HCT116 (cell line): ENCODE measurements at places on chromosomes 7 and 10. TPM values are rescaled to one million over a fixed set of nuclear protein-coding genes. Genes with fewer than 3 reads are reported as not detected.

SPDYE8 gene
- not detected for total RNA-seq

DNA sequence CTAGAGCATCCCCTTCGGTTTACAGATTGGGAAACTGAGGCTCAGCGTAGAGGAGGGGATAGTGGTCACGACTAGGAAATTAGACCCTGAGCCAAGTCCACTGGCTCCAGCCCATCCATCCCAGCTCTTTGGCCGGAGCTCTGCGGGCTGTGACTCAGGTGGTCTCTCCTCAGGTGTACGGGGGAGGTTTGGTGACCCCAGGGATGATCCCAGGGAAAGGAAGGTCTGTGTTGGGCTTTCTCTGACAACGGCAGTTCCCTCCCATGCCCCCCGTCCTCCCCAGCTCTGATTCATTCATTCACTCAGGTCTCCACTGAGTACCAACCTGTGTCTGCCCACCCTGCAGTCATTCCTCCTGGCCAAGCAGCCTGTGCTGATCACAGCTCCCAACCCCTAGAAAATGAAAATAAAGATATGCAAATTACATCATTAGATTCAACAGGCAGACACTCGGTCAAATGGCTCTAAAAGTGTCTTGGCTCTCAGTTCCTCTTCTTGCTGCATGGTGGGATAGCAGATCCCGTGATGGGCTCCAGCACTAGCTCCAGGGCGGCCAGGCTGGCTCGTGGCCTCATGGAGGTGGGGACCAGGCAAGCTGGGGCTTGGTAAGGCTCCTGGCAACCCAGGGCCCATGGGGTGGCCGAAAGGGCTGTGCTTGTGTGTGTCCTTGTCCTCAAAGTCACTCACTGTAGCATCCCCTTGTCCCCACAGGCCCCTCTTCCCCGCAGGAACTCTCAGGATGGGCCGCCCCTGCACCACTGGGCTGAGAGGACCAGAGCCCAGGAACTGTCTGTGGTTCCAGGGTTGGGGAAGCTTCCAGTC is 37.8 kb downstream of the CLRN3 start:
- 0 out of 2 replicates have a peak, but pooled peaks cover 2% of the 10 kb centered on the region for H3K27me3 ChIP-seq
- no peaks in the 10 kb centered on the region for H3K36me3 ChIP-seq
- H3K4me1 ChIP-seq = no peaks in the 10 kb centered on the region
- H3K27ac ChIP-seq = no peak overlapping the region
- no peak for DNase-seq
- no peak overlapping the region for H3K4me3 ChIP-seq

- H3K36me3 ChIP-seq = no peaks in the 10 kb centered on the region
- no peaks in the 10 kb centered on the region for H3K27me3 ChIP-seq
- no peak overlapping the region for H3K27ac ChIP-seq
- peaks cover 46% of the 10 kb centered on the region for H3K4me1 ChIP-seq
- no peak overlapping the region for H3K4me3 ChIP-seq
These were observed 25.9 kb downstream of the ADAMTS14 start for GRCh38 chr10:70698211-70698610.

DNA sequence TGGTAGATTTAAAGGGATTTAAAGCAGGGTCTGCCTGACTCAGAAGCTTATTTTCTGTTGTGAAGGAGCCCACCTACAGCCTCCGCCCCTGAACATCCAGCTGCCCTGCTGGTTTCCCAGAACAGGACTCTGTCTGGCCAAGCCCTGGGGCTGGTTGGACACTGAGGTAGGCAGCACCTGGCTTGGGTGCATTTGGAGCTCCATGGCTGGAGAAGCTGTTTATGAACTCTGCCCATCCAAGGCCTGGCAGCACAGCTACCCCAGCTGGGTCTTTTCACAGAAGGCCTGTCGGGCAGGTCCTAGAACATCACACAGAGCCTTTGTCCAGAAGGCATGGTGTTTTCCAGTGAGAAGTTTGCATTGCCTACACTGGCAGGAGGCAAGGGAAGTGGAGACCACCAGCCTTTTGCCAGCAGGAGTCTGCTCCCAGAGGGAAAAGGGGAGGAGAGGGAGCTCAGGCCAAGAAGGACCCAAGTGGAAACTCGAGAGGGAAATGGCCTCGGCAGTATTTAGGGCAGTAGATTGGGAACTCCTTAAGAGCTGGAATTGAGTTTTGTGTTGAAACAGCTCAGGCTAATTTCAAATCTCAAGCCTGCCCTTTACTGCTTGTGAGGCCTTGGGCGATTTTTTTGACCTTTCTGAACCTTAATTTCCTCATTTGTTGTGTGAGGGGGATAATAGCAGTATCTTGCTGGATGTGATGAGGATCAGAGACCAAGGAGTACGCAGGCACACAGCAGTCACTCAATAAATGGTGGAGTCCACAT is 12.3 kb upstream of the PDCD4 start:
- no peaks in the 10 kb centered on the region for H3K36me3 ChIP-seq
- no peaks in the 10 kb centered on the region for H3K27me3 ChIP-seq
- DNase-seq = no peak
- H3K4me1 ChIP-seq = no peaks in the 10 kb centered on the region
- no peak overlapping the region for H3K27ac ChIP-seq

DNA sequence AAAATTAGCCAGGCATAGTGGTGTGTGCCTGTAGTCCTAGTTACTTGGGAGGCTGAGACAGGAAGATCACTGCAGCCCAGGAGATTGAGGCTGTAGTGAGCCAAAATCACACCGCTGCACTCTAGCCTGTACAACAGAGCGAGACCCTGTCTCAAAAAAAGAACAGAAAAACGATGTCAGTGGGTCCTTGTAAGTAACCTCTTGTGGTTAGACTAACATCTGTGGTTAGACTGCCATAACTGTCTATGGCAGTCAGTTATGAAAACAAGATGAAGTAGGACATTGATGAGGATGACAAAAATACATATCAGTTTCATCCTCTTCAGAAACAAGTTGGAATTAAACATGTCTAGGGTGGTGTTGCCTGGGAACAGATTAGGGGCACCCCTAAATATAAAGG is 53.3 kb downstream of the AKAP9 start:
- H3K27me3 ChIP-seq = no peaks in the 10 kb centered on the region
- H3K27ac ChIP-seq = no peak overlapping the region
- H3K4me3 ChIP-seq = no peak overlapping the region
- H3K4me1 ChIP-seq = no peaks in the 10 kb centered on the region
- no peaks in the 10 kb centered on the region; the same call in 1 of the 2 replicates for H3K36me3 ChIP-seq

CASP2 gene
- total RNA-seq = 64.1 TPM
